ENCODE measurements at places on chromosomes 4 and X.

- DNase-seq = no peak
These were observed 23.9 kb upstream of the CXCL13 start for GRCh38 chr4:77581724-77582123.

GRCh38 chr4:3440979-3441500 lies 728 bp upstream of the HGFAC start:
- no peak for DNase-seq

GRCh38 chr4:157804986-157805385 lies 367.8 kb downstream of the GASK1B start:
- DNase-seq = no peak

DNA sequence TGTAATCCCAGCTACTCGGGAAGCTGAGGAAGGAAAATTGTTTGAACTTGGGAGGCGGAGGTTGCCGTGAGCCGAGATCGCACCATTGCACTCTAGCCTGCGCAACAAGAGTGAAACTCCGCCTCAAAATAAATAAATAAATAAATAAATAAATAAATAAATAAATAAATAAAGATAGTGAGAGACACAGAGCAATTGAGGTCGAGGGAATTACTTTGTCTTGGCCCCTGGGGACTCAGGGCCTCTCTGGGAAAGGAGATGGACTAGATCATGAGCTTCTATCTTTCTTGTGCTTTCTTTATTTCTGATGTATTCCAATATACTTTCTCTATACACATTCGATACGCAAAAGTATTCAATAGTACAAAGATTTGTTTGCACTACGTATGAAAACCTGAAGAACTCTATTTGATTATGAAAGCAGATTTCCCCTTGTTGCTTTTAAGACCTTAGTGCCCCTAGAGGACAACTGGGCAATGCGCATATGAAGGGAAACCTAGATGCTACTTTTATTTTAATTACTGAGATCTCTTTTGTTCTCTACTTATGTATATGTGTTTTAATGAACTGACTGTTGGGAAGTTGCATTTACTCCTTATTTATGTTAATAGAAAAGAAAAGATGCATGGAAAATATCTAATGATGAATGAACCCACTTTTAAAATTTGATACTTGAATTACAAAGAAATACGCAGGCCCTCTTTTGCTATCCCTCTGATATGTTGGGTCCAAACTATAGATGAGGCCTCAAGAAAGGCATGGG lies 12.8 kb upstream of the ELOVL6 start:
- DNase-seq = peak; percentile 20

- DNase-seq = no peak
These were observed 39.5 kb downstream of the NEIL3 start for GRCh38 chr4:177349191-177349590.

DNA sequence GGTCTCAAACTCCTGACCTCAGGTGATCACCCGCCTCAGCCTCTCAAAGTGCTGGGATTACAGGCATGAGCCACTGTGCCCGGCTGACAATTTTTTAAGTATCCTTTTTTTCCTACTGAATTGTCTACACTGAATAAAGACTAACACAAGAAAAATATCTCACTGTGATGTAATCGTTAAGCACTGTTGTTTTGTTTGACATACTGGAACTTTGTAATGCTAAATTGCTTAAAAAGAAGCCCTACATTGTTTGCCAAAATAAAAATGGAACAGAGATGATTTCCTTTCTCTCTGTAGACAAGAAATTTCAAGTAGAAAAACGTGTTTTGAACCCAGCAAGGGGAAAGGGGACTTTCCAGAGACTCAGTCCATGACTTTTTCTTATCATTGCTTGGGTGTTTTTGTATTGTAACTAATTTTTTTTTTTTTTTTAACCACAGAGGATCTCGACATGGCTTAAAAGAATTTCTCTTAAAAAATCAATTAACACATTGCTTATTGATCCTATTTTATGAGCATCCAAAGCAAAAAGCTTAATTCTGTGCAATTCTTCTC lies 74.9 kb downstream of the TMEM156 start:
- DNase-seq = no peak

DNA sequence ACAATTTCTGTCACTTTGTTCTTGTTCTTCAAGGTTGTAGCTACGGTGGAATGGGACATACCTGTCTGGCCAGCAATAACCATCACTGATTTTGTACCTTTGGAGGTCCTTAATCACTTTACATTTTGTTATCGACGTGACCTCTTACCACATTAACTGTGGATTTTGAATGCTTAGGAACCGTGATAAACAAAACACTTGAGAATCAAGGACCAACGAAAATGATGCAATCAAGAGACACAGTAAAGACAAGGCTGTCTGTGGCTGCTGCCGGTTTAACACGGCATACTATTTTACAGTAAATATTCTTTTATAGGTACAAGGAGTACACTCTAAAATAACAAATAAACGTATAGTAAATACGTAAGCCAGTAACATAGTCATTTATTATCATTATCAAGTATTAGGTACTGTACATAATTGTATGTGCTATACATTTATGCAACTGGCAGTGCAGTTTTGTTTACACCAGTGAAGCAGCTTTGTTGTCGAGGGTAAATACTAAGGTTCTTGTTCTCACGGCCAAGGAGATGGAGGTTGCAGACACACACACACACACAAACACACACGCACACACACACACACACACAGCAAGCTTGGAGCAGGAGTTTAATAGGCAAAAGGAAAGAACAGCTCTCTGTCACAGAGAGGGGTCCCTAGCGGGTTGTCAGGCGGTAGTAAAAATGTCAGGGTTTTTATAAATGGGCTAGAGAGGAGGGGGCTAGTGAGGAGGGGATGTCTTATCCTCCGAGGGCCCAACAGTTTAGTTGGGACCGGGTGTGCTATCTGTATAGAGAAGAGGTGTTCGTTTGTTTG lies 194.7 kb upstream of the CXorf51B start:
- DNase-seq = no peak

DNA sequence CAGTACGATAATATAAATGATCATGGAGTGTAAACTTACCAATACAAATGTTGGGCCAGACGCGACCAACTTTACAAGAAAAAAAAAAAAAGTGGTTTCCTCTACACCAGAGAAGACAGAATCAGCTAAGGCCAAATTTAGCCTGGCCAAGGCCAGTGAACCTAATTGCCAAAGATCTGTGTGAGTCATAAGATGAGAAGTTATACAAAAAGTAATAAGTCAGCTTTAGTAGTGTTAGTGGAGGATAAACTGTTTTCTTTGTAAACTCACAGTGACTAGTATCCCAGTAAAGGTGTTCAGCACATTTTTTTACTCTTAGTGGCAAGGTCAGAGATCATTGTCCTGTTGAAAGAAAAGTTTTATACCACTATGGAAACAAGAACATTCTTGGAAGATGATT lies 531.4 kb upstream of the TECRL start:
- no peak for DNase-seq

GRCh38 chrX:85611926-85612325 lies 232.5 kb upstream of the POF1B start:
- DNase-seq = no peak

DNA sequence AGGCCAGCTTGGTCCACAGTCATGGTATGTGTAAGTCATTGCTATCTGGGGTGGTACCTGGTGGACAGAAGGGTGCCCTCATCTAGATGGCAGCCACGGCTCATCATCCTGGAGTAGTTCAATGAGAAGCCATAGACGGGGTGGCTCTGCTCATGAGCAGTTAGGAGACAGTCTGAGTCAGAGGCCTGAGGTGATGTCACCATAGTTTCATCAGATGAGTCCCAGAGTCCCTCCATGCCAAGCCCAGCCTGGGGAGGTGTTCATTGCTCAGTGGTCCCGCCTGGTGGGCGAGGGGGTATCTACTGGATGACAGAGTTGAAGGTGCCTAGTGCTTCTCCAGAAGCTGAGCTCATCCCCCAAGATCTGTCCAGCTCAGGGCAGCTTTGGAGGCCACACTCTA lies 49.8 kb downstream of the DLG3 start:
- DNase-seq = peak; percentile 47

GRCh38 chrX:153879741-153880439 lies 6.1 kb downstream of the L1CAM start:
- DNase-seq = no peak

GRCh38 chr4:2385516-2385915 lies 32.9 kb downstream of the ZFYVE28 start:
- no peak for DNase-seq

DNA sequence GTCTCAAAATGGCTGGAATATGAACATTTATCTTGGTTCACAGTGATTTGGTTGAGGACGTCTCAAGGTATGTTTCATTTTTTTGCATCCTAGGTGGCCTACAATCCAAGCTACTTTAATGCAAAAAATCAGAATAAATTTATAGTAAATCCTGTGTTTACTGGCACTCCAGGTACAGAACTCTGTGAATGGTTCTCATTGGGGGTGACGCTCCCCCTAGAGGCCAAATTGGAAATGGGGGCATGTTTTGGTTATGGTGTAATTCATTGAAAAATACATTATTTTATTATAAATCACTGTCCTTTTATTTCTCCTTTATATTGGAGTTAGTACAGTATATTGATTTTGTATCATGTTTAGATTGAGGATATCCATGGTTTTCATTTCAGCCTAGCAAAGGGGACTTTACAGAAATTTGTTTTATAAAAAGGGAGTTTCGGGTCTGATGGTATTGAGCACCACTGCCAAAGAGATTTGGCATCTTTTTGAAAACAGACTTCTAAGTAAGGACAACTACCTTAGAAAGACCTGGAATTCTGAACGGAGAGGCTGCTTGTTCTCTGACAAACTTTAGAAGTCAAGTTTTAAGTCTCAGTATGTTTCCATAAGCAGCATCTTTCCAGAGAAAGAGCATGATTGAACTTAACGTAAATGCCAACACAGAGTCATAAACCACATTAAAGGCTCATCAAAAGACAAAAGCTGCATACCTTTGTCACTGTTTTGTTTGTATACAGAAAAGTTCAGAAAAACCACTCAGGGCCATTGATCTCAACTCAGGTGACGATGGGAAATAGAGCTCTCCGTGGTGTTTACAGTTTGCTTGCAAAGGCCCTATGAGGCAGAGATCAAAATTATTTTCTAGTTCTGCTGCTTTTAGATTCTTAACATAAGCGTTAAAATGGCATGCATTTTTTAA lies 19.4 kb downstream of the MTM1 start:
- DNase-seq = peak; percentile 49

- DNase-seq = no peak
These were observed 75.1 kb downstream of the TENM3 start for GRCh38 chr4:182318256-182318655.

GRCh38 chrX:15820106-15821073 lies 30.1 kb downstream of the ZRSR2 start:
- peak; percentile 7 for DNase-seq

DNA sequence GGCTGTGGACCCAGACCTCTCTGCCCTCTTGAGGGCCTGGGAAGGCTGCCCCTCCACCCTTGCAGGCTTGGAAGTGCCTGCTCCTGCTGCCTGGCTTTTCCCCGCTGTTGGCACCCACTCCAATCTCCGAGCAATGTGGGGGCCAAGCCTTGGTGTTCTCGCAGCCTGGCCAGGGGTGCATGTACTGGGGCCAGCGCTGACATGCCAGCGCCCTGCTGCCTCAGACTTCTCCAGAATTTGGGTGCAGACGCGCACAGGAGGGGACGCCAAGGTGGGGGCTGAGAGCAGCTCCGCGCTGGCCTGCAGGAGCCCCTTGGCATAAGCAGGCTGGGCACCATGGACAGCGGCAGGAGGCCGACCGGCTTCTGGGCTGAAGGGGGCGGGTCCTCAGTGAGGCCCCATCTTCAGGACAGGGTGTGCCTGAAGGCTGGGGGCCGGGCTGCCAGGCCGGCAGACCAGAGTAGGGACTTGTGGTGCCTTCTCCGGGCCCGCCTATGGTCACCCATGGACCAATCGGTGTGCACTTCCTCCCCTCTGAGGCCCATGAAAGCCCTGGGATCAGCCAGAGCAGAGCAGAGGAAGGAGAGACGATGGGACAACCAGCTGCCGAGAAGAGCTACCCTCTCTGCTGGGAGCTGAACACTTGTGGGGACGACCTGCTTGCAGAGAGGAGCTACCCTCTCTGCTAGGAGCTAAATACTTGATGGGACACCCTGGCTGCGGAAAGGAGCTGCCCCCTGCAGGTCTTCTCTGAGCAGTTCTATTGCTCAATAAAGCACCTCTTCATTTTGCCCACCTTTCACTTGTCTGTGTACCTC lies 118.3 kb downstream of the DNAAF6 start:
- peak; percentile 28 for DNase-seq

DNA sequence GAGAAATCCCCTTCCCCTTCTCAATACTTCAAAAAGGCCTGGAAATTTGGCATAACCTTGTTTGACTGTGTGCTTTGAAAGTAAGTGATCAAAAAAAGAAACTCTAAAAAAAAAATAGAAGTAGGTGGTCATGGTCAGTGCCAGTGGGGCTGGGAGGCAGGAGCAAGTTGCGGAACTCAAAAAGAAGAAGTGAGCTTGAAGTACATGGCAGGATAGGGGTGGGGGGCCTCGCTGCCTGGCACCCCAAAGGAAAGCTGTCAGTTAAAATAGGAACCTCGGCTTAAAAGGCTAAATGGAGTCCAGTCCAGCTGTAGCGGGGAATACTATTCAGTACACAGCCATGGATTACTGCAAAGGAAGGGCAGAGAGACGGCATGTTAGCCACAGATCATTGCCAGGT lies 12.2 kb upstream of the NKRF start:
- no peak for DNase-seq

- no peak for DNase-seq
These were observed 14.2 kb downstream of the RNF175 start for GRCh38 chr4:153745651-153746050.

GRCh38 chr4:180990931-180991330 lies 1252.3 kb upstream of the TENM3 start:
- DNase-seq = no peak

- DNase-seq = no peak
These were observed 11.3 kb upstream of the GLUD2 start for GRCh38 chrX:121036137-121036536.

DNA sequence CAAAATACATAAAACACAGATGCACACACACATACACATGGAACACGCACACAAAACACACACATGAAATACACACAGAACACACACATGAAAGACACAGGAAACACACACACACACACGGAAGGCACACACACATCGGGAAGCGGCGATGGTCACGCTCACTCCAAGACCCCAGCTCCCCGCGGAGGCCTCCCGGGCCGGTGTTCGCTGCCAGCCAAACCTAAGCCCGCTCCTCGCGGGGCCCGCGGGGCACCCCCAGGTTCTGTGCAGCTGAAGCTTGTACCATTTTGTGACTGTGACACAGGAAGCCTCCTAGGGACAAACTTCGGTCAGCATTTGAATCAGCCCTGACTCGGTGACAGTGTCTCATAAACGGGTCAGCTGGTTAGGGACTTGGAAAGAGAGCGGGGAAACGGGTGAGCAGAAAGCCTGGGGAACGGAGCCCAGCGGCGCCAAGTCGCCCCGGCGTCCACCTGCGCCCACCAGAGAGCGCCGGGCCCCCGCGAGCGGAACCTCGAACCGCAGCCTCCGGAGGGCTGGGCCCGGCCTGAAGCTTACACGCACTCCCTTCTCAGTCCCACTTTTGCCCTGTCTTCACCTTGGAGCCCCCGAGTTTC lies 32.1 kb downstream of the F11 start:
- DNase-seq = no peak

GRCh38 chr4:105113800-105114199 lies 32.9 kb upstream of the TET2 start:
- no peak for DNase-seq

GRCh38 chrX:139559383-139560042 lies 29.0 kb downstream of the F9 start:
- DNase-seq = peak; percentile 7

Data from activated CD4-positive, alpha-beta T cell treated with anti-CD3 and anti-CD28 coated beads for 48 hours (primary cell).